Cardiac muscle cell (in vitro differentiated cells and primary cell): ENCODE measurements at places on chromosomes 2 and 18.

DNA sequence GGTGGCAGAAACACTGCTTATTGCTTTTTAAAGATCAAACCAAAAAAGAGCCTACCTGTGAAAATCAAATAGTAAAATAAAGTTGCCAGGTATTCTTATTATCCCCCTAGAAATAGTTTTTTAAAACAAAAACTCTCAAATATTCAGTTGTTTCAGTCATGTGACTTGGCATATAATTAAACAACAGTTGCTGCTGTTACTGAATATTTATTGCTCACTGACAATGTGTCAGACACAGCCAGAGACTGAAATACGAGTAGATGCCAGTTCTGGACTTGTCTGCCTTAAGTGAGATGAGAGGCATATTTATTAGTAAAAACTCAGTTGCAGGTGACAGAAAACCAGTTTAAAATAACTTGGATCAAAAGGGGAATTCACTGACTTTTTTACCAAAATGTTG is 106.0 kb upstream of the RAB12 start:
- no peak for DNase-seq

- DNase-seq = no peak
Observed at GRCh38 chr2:8541223-8541622, 140.6 kb upstream of the ID2 start.

DNA sequence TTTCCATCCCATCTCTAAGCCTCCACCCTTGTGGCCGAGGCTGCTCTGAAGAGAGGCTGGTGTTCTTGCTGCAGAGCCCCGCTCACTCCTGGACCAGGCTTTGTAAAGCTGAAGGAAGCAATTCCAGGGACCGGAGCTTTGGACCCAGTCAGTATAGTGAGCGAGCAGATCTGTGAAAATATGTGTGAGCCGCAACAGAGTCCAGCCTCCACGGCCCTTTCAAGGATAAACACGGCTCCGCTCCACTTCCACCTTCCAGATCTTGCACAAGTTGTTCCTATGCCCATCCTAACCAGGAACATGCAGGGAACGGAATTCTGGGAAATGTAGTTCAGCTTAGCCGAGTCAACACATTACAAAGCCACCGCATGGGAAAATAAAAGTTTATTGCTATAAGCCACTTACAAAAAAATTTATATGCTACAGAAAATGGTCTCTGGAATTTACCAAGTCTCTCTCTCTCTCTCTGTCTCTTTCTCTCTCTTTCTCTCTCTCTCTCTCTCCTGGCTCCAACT is 151.7 kb upstream of the ZNF521 start:
- DNase-seq = peak; percentile 55

DNA sequence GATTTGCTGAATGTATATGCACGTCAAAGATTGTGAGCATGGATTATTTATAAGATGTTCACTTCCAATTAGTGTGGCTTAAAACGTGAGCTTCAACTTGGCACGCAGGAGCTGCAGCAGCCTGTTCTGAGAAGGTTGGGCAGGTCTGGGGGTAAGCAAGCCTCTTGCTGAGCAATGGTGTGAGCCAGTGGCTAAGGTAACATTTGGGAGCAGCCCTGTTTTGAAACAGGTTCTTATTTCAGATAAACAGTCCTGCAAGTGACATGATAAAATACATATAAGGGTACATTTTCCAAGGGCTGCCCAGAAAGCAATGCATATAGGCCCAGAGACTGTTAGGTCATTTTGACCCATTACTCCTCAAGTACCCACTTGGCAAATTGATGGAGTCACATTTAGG is 415.3 kb downstream of the ZNF521 start:
- DNase-seq = no peak

DNA sequence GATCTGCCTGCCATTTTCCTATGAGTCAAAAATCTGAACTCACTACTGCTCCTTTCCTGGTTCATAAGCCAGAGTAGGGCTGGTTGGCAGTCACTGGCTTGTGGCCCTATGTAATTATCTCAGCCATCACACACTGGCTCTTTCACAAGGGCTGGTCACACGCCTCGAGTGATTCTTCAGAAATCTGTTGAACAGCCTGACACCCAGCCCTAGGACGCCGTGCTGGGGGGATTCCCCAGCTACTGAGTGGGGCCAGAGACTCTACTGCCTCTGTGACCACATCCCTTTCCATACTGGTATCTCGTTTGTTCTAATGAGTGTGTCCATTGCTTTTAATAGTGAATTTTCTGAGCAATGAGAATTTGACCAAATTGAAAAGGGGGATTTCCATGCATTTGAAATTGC is 45.8 kb upstream of the RBM44 start:
- DNase-seq = no peak

DNA sequence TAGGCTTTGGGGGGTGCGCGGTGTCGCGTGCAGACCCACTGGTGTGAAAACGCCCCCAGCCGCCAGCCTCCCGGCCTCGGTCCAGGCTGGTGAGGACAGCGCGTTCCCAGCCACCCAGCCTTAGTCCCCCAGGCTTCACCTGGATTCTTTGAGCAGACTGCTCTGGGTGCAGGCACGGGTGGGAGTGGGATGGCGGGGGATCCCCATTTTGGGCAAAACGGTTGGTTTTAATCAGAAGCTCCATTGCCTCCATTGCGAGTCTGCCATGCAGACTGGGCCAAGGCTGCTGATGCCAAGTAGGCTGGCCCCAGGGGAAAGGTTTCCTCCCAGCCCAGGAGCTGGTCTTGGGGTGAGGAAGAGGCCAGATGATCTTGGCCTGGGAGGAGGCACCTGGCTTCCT is 445 bp downstream of the MLPH start:
- DNase-seq = no peak

DNA sequence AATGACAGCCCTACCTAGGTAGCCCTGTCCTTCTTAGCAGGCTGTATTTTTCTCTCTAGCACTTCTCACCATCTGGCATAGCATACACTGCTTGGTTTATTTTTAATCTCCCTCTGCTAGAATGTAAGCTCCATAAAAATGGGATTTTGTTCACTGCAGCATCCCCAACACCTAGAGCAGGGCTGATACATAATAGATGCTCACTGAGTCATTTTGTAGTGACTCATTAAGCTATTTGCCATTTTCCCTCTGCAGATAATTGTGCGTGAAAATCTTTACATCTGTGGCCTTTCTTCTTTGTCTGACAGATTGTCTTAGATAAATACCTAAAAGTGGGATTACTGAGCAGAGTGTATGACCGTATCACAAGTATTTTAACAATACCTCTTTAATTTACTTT is 82.5 kb downstream of the CERS6 start:
- DNase-seq = no peak

DNA sequence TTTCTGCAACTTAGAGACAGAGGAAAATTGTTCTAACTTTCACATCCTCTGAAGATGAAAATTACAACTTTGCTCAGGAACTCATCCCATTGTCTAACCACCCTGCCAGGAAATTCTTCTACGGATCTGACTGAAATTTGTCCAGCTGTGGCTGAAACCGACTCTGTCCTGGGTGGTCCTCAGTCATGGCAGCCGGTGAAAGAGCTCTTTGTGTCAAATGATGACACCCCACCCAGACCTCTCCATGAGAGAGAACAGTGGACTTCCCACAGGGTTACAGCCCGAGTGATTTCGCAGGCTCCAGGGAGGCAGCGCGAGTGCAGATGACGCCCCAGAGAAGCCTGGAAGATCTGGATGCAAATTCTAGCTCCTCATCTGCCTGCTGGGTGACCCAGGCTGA is 65.1 kb upstream of the TRIB2 start:
- no peak for DNase-seq

DNA sequence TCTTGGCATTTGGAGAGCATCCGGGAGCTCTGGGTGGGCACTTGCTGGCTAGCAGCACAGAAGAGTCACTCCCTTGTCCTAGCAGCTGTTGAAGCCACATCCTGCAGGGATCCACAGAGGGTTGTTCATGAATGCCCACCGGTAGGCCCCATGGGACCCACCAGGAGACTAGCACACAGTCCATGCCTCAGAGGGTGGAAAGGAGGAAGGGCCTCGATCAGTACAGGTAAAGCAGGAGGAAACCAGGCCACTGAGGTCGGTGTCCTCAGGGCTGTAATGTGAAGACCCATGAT is 205.8 kb downstream of the SEPTIN10 start:
- no peak for DNase-seq

GRCh38 chr2:137748533-137748932 is 215.7 kb upstream of the HNMT start:
- DNase-seq = no peak

DNA sequence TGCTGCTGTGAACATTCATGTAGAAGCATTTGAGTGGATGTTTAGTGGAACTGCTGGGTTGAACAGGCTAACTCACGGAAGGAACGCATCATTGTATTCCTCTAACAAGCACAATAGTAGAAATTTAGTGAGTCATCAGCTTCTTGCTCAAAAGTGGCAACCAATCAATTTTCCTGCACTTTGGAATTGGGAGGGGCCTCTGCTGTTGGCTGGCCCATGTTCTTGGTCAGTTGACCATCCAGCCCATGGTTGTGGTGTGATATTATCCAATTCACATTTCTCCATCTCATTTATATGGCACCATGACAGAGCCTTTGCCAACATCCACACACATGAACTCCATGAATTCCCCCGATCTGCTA is 95.0 kb downstream of the TNFRSF11A start:
- DNase-seq = no peak

DNA sequence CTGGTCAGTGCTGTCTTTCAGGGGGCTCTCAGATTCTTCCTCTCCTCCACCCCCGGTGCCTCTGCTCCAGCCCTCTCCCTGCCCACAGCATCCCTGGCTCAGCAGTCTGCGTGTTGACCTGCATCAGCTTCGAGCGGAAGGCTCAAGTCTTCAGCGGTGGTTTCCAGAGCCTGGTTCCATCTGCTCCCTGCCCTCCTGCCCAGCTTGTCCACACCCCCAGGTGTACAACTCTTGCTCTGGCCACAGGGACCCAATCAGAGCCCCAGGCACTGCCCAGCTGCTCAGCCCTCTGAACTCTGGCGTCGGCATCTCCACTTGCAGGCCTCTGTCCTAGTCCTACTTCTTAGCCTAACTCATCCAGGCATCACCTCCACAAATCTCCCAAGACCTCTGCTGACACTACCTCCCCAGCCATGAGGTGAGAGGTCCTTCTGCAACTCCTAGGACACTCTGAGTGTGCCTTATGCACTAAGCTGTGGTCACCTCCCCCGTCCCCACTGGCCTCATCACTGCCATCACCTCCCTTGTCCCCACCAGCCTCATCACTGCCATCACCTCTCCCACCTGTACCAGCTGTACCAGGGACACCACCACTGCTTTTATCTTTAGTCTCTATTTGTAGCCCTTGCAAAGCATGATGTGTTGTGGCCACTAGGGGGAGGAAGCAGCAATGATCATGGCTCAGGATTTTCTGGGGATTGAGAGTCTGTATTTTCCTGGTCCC is 60.9 kb downstream of the EDAR start:
- DNase-seq = peak; percentile 73

DNA sequence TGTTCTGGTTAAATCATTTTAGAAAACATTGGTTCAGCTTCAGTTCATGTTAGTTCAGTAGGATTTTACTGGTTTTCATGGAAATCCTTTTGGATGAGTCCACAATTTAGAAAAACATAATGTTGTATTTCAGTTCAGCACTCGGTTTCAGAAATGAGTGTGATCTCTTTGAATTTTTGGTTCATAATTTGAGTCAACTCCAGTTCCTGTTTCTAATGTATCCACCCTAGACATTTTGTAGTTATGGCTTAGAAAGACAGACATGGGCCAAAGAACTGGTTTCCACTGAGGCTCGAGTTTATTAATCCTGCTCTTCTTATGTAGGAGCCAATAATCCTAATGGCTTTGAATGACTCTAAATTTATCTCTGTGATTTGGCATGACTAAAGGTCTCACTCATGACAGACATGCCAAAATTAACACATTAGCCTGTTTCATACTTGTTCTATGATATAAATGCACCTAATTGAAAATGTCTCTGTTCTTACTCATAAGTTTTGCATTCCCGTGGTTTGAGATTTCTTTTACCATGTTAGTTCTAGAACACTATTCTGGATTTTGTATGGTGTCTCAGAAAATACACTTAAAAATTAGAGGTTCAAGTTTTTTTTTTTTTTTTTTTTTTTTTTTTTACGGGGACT is 82.3 kb upstream of the SPRED2 start:
- DNase-seq = no peak

GRCh38 chr18:67590571-67591141 is 74.1 kb upstream of the DSEL start:
- DNase-seq = no peak

DNA sequence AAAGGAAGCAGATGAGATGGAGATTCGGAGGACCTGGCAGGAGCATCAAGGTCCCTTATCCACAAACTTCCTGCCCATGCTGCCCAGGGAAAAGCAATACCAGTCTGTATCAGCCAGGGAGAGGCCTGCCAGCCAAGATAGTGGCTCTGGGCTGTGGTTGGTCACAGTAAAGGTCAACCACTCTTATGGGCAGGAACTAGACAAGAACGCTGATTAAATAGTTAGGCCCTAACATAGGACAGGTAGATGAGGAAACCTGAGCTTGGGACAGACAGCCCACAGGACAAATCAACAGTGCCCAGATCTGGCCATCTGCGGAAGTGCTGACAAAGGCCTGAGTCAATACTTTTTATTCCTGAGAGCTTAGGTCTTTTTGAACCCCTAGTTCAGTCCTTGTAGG is 10.7 kb downstream of the PSTPIP2 start:
- DNase-seq = no peak

GRCh38 chr2:200376513-200377354 is 70.2 kb downstream of the SPATS2L start:
- no peak for DNase-seq

GRCh38 chr2:48713647-48714046 is 41.9 kb downstream of the LHCGR start:
- no peak for DNase-seq

GRCh38 chr18:48723837-48724236 is 185.0 kb downstream of the CTIF start:
- no peak for DNase-seq

DNA sequence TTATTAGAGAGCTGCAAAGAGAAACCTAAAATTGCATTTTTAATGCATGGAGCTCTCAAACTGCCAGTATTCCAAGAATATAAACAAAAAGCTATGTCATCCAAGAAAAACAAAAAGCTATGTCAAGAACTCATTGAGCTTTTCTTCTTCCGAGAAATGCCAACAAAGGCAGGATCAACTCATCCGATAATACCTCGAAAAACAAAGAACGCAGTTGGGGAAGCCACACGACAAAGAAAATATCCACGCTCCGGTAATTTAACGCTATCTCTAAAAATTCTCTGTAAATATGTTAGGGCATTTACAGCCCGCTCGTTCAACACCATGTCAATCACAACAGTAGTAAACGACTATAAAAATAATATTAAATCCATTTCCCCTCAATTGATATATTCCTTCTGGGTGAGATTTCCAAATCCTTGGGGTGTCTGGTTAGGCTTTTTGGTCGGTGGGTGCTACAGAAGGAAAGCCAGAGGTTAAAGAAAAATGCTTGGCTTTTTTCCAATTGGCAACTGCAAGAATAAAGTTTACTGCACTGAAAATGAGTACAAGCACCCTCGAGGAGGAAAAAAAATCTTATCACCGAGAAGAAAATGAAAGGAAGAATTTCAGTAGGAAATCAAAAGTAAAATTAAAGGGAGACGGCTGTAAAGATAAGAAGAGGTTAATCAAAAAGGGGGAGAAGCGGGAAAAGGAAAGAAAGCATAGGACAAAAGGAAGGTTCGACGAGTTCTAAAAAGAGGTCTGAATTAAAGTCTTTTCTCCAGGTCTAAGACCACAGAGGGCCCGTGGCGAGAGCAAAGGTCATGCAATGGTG is 856 bp downstream of the TIA1 start:
- DNase-seq = peak; percentile 48
